Naive thymus-derived CD4-positive, alpha-beta T cell (primary cell): ENCODE measurements at places on chromosomes 12 and 14. TPM values are rescaled to one million over a fixed set of nuclear protein-coding genes. Genes with fewer than 3 reads are reported as not detected.

DNA sequence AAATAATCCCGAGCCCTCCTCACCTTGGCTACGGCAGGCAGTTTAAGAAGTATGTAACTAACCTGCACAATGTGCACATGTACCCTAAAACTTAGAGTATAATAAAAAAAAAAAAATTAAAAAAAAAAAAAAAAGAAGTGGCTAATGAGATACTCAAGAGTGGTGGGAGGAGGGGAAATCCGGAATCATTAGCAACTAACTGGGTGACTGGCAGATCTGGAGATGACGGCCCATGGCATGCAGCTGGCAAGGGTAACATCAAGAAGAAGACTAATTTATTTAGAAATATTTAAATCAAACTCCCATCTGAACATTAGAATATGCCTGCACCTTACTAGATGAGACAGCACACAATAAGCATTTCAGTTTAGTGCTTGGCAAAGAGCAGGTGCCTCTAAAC, 52.3 kb upstream of the TMCC3 start:
- no peaks in the 10 kb centered on the region for H3K36me3 ChIP-seq
- no peaks in the 10 kb centered on the region for H3K27me3 ChIP-seq
- H3K4me1 ChIP-seq = no peaks in the 10 kb centered on the region
- H3K4me3 ChIP-seq = no peak overlapping the region
- H3K27ac ChIP-seq = no peak overlapping the region

DNA sequence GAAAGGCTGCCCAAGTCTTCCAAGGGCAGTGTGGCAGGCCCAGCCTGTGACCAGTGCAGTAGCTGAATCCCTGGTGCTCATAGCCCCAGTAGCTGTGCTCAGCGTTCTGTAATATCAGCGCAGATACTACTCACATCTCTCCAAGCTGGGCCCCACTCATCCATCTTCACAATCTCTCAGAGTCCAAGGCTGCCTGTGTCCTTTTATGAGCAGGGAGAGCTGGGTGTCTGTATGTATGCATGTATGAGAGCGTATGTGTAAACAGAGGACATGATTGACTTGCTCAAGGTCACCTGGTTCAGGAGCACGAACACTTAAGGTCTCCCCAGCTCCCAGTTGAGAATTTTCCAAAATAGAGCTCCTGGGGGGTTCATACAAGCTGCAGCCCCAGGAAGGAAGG, 5.4 kb downstream of the AQP6 start:
- no peaks in the 10 kb centered on the region for H3K27me3 ChIP-seq
- no peak overlapping the region for H3K27ac ChIP-seq
- no peaks in the 10 kb centered on the region for H3K4me1 ChIP-seq
- no peaks in the 10 kb centered on the region for H3K36me3 ChIP-seq
- no peak overlapping the region for H3K4me3 ChIP-seq
- DNase-seq = no peak

DNA sequence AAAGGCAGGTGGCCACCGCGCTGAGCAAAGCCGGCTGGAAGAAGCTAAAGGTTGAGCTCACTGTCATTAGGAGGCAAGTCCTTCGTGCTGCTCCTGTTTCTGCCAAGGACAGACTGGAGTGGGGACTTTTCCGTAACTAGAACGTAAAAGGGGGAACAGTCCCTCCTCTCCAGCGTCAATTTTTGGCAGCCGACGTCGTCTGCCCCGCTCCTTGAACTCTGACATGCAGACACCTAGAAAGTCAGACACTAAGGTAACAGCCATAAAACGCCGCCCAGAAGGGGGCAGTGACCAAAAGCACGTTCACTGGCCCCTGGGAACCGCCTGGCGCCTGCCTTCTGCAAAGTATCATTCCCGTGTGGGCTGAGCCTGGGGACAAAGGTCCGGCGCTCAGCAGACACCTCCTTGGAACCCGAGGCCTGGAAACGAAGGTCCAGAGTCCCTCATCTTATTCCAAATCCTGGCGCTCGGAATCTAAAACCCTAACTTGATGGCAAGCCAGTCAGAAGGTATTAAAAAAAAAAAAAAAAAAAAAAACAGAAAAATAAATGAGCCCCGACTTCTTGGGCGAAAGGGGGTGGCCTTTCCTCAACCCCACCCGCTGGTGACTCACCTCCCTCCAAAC, 1.1 kb upstream of the LRP1 start:
- no peaks in the 10 kb centered on the region for H3K27me3 ChIP-seq
- peak overlapping the region; percentile 91 for H3K4me3 ChIP-seq
- H3K27ac ChIP-seq = peak overlapping the region; percentile 84
- H3K36me3 ChIP-seq = no peaks in the 10 kb centered on the region

Gene CACNA1C
- 0.08 TPM for total RNA-seq

DNA sequence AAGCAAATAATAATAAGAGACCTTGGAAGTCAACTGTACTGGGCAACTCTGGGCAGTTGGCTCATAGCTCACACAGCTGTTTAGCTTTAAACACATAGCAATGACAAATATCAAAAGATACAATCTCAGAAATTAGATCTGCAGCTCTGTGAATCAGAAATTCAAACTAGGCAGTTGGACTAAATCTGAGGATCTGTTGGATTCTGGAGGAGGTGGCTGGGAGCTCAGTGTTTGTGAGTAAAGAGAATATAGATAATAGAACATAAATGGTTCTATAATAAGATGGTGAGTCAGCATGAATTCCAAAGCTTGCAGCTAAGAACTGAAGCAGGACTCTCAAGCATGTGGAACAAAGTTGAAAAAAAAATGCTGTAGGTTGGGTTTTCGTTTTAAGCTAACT, 1949.4 kb upstream of the SEL1L start:
- H3K36me3 ChIP-seq = no peaks in the 10 kb centered on the region
- no peaks in the 10 kb centered on the region for H3K27me3 ChIP-seq
- H3K27ac ChIP-seq = no peak overlapping the region
- no peak overlapping the region for H3K4me3 ChIP-seq
- DNase-seq = no peak

DNA sequence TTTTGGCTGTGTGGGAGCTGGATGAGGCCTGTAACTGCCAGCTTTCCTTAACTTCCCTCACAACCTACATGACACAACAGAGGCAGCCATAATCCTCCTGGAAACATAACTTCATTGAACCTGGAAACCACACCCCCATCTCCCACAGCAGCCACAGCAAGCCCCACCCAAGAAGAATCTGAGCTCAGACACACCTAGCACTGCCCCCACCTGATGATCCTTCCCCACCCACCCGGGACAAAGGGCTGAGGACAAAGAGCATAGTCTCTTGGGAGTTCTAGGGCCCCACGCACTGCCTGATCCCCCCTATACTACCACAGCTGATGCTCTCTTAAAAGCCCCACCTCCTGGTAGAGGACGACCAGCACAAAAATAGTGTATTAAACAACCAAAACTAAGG, 29.6 kb upstream of the TSPAN8 start:
- no peak overlapping the region for H3K27ac ChIP-seq
- H3K4me3 ChIP-seq = no peak overlapping the region
- DNase-seq = no peak
- no peaks in the 10 kb centered on the region for H3K36me3 ChIP-seq

- DNase-seq = peak; percentile 79
- peak overlapping the region; percentile 53 for H3K4me3 ChIP-seq
- peaks cover 60% of the 10 kb centered on the region for H3K4me1 ChIP-seq
- no peaks in the 10 kb centered on the region for H3K36me3 ChIP-seq
- peak overlapping the region; percentile 79 for H3K27ac ChIP-seq
- no peaks in the 10 kb centered on the region for H3K27me3 ChIP-seq
Observed at GRCh38 chr14:50062438-50063085, 53.8 kb downstream of the VCPKMT start.

Gene CCND2
- total RNA-seq = 642 and 659 TPM in 2 replicates

Gene ZBTB42
- total RNA-seq = 3.9 TPM
